ENCODE measurements at places on chromosomes 5 and 9.

- no peak for DNase-seq
Observed at GRCh38 chr9:95215336-95215898, 102.1 kb downstream of the FANCC start.

DNA sequence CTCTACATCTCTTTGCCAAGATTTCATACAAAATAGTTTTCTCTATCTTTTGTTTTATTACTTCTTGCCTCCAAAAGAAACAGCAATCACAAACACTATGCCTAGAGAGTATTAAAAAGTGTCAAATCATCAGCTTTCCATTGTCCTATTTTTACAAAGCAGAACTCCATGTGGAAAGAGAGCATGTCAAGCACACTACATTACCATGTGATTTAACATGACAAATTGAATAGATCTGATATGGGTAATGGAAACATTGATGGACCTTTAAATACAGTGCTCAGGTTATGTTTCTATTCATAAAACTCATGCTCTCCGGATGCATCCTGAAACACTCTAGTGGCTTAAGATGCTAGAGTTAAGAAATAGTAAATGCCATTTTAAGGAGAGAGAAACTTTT lies 791.4 kb upstream of the CTNND2 start:
- DNase-seq: no peak

- DNase-seq: no peak
Observed at GRCh38 chr5:25694801-25695200, 1050.0 kb upstream of the CDH10 start.

DNA sequence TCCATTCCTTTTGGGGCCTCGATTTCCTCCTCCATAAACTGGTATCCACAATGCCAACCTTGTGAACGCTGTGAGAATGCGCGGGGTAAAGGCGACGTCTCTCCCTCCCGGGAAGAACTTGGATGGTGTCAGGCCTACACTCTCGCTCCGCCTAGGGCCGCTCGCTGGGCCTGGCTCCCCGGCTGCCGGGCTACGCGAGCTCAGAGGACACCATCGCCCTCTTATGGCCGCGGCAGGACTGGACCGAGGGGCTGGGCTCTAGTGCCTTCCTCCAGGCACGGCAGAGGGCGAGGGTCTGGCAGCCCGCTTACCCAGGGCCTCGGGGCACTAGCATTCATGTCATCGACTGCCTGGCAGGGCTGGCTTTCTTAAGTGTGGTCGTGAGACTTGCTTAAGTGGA lies 1.3 kb upstream of the EXOSC2 start:
- no peak for DNase-seq

DNA sequence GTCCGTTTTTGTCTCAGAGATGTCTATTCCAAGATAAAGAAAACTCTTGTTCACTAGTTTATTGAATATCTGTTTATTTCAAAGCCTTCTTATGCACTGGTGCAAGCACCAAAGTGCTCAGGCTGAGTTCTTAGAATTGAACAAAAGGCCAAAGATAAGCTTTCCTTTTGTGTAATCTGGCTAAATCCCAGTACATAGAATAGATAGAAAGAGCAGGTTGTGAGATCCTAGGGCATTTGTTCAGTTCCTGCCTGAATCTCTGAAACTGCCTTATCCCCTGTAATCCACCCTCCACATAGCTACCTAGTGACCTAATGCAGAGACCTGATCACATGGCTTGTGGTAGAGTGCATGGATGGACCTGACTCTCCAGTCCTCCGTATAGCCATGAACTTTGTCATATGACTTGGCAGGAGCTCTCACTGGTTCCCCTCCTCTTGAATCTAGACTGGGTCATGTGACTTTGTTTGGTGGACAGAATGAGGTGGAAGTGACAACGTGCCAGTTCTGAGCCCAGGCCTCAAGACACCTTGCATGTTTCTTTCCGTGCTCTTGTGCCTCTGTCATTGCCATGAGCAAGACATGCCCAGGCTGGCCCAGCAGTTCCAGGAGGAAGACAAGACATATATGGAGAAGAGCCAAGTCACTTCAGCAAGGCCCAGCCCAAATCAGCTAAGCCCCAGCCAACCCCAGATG lies 139.3 kb upstream of the SHB start:
- DNase-seq: no peak

Measured in stimulated activated CD8-positive, alpha-beta memory T cell treated with anti-CD3 and anti-CD28 coated beads, Interleukin-15, amount 100 ng/mL, for 48 hours (primary cell).